ENCODE measurements at places on chromosomes 13 and 19. TPM values are rescaled to one million over a fixed set of nuclear protein-coding genes. Genes with fewer than 3 reads are reported as not detected.

Gene PROZ
- not detected for total RNA-seq

Gene ZNF444
- total RNA-seq: 23.7 TPM

Gene DAZAP1
- 36.8 TPM for total RNA-seq

Gene URAD
- not detected for total RNA-seq

Gene EDNRB
- 9.8 TPM for total RNA-seq

Gene PNMA8B
- 1.1 TPM for total RNA-seq

Gene ZNF729
- not detected for total RNA-seq

Gene ATP7B
- 3.9 TPM for total RNA-seq

Gene CKM
- 3,673 TPM for total RNA-seq

Gene KLK12
- total RNA-seq: not detected

Gene ZNF549
- 3.5 TPM for total RNA-seq

Gene COX6B2
- total RNA-seq: not detected

Gene YIPF2
- total RNA-seq: 27.1 TPM

Gene MAG
- total RNA-seq: not detected

Gene KLHL1
- total RNA-seq: not detected

Gene LYL1
- 6.0 TPM for total RNA-seq

Gene PGLYRP1
- total RNA-seq: not detected

Gene CLDN10
- not detected for total RNA-seq

Gene IL17D
- 0.48 TPM for total RNA-seq

Gene PODNL1
- not detected for total RNA-seq

Gene MUC16
- 0.02 TPM for total RNA-seq

Gene CD37
- total RNA-seq: 1.4 TPM

Gene MTIF3
- total RNA-seq: 101 TPM

Gene PCDH8
- not detected for total RNA-seq

Gene RETN
- not detected for total RNA-seq

Gene CTXN1
- total RNA-seq: 0.22 TPM

Gene VMAC
- total RNA-seq: 1.7 TPM
